ENCODE measurements at places on chromosomes 7 and 10.
A peak's percentile ranks its signal among the peaks of the same experiment; 100 is the strongest.

DNA sequence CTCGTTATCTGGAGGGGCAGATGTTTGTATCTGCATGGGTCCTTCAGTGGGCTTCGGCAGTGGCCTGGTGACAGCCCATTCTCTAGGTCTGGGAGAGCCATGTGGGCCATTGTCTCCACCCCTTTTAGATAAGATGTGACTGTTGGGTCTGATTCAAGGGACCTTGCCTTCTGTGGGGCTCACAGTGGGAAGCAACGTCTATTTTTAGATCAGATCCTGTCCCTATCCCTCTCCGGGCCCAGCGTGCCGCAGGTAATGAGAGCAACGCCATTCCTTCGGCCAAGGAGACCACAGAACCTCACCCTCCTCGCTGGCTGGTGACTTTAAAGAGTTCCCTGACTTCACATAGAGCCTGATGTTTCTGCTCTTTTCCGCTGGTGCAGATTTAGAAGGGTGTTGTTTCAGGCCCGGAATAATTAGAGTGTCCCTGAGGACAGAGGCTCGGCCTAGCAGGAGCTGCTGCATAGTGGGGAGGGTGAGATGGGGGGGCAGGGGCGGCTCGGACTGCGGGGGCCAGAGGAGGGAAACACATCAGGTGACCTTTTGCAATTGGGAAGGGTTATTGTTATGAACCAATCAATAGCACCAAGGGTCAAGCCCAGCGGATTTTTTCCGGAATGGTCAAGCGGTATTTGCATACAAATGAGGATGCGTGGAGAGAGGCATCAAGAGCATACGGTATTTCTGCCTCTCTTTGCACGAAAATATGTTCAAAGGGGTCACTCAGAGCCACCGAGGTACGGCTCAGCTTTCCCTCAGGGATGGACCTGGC is 503.0 kb upstream of the FOXK1 start:
- no peak for DNase-seq

DNA sequence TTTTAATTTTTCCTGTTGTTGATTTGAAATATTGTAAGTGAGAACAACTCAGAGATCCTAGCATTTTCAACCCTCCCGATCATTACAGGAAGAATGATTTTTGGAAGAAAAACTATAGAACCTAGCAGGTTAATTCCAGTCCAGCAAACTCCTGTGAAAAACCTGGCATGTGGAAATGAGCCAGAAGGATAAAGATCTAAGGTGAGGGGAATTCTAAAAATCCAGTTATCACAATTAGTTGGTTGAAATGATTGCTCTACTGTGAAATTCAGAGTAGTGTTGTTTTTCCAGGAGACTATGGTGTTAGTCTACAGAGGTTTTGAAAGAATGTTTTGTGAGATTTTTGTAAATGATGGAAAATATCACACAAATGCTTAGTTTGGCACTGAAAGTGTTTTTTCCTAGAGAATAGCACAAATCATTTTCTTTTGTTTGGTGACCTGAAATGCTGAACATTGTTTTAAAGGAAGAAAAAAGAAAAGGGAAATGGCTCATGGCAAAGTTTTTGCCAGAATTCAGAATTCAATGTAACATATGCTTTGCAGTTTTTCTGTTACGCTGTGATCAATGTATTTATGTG is 152.4 kb upstream of the SLC26A5 start:
- DNase-seq = no peak

DNA sequence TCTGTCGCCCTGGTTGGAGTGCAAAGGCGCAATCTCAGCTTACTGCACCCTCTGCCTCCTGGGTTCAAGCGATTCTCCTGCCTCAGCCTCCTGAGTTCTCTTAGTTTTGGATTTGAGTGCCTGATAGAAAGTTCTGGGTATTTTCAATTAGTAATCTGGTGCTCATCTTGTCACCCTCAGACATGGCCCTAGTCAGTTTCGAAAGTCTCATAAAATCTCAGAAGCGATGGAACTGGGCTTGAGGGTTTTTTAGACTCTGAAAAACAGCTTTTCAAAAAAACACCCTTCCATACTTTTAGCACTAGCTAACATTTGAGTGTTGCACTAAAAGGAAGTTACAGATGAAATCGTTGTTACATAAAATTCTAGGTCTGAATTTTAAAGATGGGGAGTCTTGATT is 9.4 kb upstream of the PIP4K2A start:
- DNase-seq = no peak

GRCh38 chr10:10295537-10295936 is 722.1 kb upstream of the CELF2 start:
- no peak for DNase-seq

DNA sequence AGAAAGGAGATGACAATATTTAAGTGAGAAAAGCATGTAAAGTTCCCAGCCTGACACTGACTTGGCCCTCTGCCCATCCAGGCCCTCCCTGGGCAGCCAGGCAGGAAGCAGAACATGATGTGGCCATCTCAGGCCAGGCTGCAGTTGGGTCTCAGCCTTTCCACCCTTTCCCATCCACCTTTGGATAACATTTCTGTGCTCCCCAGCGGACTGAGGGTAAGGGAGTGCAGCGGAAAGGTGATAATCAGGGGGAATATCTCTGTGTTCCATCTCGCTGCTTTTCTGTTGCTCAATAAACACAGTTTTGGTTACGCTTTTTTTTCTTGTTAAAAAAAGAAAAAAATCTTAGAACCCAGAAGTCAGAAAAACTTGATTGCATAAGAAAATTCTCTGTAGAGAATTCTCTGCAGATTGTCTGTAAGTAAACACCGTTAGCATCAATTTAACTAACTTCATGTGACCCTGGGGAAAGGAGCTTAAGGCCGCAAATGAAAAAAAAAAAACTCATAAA is 37.2 kb upstream of the TARP start:
- no peak for DNase-seq

GRCh38 chr10:93261089-93261488 is 187.4 kb downstream of the CYP26A1 start:
- DNase-seq = no peak

GRCh38 chr10:124447751-124448466 is 1.9 kb downstream of the NKX1-2 start:
- DNase-seq = no peak

DNA sequence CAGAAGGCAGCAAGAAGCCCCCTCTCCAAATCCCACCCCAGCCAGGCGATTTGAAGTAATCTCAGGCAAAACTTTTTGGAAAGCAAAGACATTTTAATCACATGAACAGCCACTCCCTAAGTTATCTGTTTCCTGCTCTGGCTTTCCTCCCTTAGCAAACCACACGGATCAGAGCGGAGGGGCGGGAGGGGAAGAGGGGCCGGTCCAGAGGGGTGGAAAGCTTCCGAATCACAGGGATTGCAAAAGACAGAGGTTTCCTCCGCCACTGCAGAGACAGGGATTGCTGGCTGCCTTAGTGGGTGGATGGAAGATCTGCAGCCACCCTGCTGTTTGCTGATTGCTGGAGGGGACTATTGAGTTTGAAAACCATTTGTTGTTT is 41.2 kb downstream of the ZCCHC24 start:
- DNase-seq = no peak

DNA sequence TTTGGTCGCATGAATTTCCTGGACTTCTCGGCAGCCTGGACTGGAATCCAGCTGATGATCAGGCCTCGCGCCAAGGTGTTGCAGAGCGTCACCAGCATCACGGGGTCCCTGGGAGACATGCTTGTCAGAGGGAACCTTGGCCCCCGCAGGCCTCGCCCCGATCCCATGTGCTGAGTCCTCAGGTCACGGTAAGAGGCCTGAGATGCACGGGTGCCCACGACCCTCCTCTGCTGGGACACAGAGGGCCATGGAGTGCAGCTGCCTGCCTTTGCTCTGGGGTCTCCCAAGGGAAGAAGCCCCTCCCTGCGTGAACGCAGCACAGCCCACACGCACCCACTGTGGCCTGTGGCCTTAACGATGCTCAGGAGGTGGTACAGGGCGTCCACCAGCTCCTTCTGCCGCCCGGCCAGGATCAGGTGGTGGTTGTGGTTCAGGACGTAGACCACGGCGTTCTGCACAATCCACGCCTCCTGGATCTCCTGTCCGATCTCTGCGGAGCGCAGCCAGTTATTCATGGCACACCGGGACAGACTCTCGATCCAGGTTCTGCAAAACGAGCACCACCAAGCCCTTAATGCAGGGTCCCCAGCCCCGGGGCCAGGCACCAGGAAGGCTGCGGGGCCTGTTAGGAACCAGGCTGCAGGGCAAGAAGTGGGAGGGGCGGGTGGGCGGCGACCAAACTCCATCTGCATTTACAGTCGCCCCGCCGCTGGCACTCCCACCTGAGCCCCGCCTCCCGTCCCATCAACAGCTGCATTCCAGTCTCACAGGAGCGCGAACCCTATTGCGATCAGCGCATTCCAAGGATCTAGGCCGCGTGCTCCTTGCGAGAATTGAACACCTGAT is 29.4 kb downstream of the CFAP46 start:
- DNase-seq = no peak

- DNase-seq = no peak
These were observed 457.6 kb upstream of the LRRN3 start for GRCh38 chr7:110633313-110633712.

DNA sequence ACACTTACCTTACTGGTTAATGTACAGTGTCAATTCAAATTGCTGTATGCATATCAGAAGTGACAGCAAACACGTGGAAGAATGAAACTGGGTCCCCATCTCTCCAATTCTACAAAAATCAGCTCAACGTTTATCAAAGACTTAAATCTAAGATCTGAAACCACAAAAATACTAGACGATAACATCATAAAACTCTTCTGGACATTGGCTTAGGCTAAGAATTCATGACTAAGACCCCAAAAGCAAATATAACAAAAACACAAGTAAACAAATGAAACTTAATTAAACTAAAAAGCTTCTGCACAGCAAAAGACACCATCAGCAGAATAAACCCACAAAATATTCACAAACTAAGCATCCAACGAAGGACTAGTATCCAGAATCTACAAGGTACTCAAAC is 35.9 kb upstream of the PFKP start:
- no peak for DNase-seq

- DNase-seq = no peak
These were observed 27.8 kb downstream of the DENND10 start for GRCh38 chr10:119131512-119132240.

- DNase-seq = no peak
These were observed 52.2 kb upstream of the FXYD4 start for GRCh38 chr10:43318976-43319960.

DNA sequence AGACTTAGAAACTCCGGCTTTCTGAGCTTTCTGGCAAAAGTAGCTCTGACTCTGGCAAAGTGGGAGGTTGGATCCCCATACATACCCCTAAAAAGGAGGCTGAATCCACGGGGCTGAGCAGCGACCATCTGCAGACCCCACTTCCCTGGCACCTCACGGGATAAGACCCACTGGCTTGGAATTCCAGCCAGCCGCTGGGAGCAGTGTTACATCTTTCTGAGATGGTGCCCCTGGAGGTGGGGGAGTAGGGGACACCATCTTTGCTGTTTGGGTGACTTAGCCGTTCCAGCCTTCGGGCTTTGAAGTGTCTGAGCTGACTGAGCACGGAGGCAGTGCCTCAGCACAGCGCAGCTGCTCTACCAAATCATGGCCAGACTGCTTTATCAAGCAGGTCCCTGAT is 45.0 kb upstream of the GRM3 start:
- DNase-seq = no peak

DNA sequence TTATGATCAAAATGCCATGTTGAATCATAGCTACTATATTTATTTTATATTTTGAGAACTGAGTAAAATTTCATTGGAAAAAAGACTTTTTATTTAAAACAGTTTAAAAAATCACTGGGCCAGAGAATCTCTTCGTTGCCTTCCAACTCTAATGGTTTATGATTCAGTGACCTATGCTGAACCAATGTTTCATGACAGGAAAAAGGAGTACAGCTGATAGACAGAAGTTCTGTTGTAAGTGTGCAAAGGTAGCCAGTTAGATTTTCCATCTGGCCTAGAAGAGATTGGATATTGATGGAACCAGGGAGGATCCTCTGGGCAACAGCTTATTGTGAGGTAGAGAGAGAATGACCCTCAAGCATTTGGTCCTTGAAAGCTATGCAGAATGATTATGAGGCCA is 745.8 kb downstream of the SUGCT start:
- no peak for DNase-seq

GRCh38 chr10:7397049-7398035 is 13.5 kb downstream of the SFMBT2 start:
- no peak for DNase-seq

DNA sequence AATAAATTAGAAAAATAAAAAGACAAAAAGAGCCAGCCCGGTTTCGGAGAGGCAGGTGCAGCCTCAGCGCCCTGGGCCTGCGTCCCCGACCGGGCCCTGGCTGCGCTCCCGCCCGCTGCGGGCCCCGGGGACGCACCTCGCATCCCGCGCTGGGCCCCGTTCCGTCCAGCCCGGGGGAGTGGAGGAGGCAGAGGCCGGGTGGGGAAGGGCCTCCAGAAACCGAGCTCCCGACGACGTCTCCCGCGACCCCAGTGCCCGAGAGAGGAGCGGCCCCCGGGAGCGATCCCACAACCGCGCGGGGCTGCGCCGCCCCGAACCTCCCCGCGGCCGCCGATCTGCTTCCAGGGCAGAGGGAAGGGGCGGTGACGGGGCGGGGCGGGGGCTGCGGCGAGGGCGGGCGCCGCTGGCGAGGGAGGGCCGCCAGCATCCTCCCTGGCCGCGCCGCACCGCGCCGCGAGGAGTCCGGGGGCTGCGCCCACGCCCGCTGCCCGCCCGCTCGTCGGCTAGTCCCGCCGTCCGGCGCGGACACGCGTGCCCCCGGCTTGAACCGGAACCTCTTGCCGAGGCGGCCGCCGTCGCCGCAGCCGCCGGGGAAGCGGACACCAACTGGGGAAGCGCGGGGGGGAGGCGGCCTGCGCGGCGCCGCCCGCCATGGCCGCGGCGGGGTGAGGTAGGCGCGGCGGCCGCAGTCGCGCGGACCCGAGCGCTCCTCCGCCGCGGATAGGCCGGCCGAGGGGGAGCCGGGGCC is at the start of gene CCNY:
Gene CCNY (plus strand): TSS at position 426 of the 748 bp plus-strand sequence. CDS start 545 bp downstream, outside the sequence.
- peak; percentile 65 for DNase-seq

- DNase-seq = peak; percentile 67
These were observed 350.9 kb downstream of the RNLS start for GRCh38 chr10:88232029-88232895.

DNA sequence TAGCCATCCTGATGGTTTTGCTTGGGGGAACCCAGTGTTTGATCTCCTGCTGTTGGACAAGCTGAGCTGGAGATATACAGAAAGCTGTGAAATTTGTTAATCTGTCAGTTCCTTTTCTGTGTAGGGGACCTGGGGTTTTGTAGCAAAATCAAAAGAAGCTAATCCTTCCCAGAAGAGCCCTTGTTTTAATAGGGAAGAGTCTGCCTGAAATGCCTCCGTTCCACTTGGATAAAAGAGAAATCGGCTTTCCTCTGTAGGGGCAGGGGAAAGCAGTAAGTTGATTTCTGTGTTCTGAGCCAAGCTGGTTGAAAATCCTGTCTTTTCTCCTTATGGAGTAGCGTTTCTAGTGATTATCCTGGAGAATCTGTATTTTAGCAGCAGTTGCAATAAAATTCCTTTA is 472.6 kb downstream of the SORCS3 start:
- DNase-seq = no peak

GRCh38 chr7:358352-358751 is 68.4 kb downstream of the FOXL3 start:
- DNase-seq = no peak

GRCh38 chr7:108097703-108098102 is 32.5 kb downstream of the LAMB4 start:
- no peak for DNase-seq
